ENCODE measurements at places on chromosomes 5 and 9.

GRCh38 chr9:137711678-137712105, 92.9 kb downstream of the EHMT1 start:
- no peak for DNase-seq

GRCh38 chr9:1979741-1980367, 35.3 kb upstream of the SMARCA2 start:
- no peak for DNase-seq

DNA sequence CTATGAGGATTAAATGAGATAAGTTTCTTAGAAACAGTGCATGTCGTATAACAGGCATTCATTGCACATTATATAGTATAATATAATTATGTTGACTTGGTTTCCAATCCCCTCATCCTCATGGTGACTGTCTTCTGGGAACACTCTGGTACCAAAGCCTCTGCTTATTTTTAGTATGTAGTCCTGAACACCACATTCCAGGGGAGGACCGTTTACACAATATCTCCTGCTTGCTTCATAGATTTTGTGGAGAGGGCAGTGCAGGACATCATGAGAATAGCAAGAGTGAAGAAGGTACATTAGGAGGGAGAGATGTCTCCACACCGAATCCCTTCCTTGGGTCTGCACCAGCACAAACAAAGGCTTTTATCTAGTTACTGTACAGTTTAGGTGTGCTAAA, 20.5 kb upstream of the BHMT start:
- no peak for DNase-seq

GRCh38 chr9:113464286-113464660, 746 bp downstream of the RGS3 start:
- DNase-seq, result no peak

GRCh38 chr5:44099643-44100042, 289.6 kb downstream of the FGF10 start:
- DNase-seq, result no peak

- no peak for DNase-seq
Observed at GRCh38 chr9:108933231-108933717, 650 bp downstream of the ELP1 start.

- DNase-seq, result no peak
Observed at GRCh38 chr5:23234197-23234596, 273.2 kb upstream of the PRDM9 start.

- DNase-seq, result no peak
Observed at GRCh38 chr9:135797507-135798262, 95.7 kb downstream of the KCNT1 start.

GRCh38 chr9:98774746-98775145, 21.6 kb downstream of the ANKS6 start:
- no peak for DNase-seq

GRCh38 chr9:35882263-35882848, 12.2 kb upstream of the OR13J1 start:
- peak; percentile 15 for DNase-seq

- no peak for DNase-seq
Observed at GRCh38 chr5:157047898-157048297, 11.0 kb downstream of the HAVCR1 start.

- no peak for DNase-seq
Observed at GRCh38 chr9:83956086-83956435, 24.0 kb downstream of the HNRNPK start.

DNA sequence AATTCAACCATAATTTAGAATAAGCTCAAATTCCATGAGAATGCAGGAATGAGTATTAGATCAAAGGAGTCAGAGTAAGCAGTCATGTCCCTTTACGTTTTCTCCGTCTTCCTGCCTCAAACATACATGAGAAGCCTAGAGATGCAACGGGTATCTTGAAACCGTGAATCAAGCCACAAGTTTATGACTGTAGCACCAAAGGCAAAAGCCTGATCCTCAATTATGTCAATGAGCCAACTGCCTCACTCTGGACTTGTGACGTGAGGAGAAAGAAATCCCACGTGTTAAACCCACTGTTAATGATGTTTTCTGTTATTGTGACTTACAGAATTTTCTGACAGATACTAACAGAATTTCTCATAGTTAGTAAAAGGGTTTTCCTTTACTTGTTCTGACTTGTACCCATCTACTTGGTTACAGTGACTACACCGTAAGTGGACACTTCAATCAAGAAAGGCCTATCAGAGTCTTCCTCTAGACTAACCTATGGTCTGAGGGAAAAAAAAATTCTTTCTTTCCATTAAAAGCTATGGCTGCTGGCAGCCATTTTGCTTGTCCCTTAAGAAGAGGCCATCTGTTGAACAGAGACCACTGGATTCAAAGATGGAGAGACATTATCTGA, 35.3 kb upstream of the HK3 start:
- no peak for DNase-seq

DNA sequence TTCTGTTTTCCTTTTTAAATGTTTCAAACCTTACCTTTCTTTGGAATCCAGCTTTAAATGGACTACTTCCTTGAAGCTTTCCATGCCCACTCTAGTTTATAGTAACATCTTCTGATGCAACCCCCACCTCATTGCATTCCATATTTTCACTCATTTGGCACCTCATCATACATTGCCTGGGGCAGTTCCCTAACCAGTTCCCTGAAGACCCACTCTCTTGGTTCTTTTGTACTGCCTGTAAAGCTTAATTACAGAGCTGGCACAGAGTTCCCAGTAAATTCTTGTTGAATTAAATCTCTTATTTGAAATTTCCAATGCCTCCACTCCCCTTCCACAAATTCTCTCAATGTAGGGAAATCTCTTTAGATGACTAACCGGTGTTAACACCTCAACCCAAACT, 257.2 kb downstream of the ARRDC3 start:
- no peak for DNase-seq

DNA sequence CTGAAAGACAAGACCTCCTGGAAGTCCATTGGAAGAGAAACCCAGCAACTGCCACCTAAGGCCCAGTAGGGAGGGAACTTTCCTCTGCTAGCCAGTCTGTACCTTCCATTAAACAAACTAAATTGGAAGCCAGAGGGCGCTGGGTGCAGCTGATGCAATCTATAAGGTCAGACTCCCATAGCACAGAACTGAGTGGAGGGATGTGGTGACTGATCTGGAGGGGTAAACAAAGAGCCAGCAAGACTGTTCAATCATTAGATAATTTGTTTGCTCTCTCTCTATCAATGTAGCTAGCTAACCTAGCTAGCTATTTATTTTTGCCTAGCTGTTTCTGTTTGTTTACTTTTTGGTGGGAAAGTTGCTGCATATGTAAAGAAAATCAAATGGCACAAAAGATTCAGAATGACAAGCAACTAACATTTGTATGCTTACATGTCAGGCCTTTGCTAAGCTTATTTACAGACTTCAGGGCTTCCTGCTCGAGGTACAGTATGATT, 291.8 kb upstream of the DAB2 start:
- DNase-seq, result no peak

DNA sequence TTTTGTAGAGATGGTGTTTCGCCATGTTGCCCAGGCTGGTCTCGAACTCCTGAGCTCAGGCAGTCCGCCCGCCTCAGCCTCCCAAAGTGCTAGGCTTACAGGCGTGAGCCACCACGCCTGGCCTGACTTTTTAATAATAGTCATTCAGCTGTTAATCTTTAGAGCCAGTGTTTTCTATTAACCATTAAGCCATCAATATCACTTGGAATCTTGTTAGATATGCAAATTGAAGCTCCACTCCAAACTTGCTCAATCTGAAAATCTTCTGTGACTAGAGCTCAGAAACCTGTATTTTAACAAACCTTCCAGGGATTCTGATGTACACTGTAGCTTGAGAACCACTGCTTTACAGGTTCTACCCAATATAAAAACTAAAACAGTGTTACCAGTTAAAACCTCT, 113.5 kb downstream of the CDC42SE2 start:
- no peak for DNase-seq

- DNase-seq, result no peak
Observed at GRCh38 chr9:91415290-91415689, 8.3 kb downstream of the NFIL3 start.

DNA sequence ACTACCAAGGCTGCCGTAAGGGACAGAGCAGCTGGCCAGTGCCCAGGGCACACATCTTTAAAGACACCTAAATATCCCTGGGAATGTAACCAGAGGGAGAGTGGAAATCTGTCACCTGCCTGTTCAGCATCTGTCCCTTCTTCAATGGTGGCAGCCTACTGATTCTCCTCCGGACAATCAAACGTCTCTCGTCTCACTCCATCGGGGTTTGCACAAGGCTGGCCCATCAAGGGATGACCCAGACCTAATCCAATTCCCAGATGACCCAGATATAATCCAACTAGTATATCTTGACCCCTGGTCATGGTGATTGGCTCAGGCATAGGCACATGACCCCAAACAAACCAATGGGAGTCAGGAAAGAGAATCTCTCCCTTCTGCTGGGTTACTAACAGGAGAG, 93.5 kb downstream of the HRH2 start:
- DNase-seq, result no peak

GRCh38 chr5:20972419-20972925, 984.5 kb upstream of the CDH18 start:
- DNase-seq, result no peak

DNA sequence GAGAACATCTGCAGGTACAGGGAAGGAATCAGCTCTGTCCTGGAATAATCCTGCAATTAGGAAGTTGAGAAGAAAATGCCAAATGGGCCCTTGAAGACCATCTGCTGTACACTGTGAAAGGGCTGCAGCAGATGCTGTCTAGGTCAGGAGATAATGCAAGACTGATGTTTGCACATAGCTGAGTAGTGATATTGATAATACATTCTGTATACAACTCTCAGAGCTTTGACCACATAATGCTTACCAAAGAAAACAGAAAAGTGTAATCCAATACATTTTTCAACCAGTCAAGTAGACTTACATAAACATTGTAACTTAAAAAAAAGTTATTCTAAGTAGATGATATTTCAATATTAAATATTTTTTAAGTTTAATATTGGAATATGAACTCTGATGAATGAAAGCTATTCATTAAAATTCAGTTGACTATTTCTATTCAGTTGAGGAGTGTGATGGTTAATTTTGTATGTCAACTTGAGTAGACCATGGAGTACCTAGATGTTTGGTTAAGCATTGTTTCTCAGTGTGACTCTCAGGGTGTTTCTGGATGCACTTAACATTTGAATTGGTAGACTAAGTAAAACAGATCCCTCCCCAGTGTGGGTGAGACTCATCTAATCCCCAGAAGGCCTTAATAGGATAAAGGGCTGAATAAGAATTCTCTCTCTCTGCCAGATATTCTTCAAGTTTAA, 380.1 kb upstream of the PRR16 start:
- DNase-seq, result no peak

GRCh38 chr5:947626-948471, 55.2 kb downstream of the TRIP13 start:
- no peak for DNase-seq

- no peak for DNase-seq
Observed at GRCh38 chr5:108818613-108819272, 71.0 kb downstream of the FER start.

DNA sequence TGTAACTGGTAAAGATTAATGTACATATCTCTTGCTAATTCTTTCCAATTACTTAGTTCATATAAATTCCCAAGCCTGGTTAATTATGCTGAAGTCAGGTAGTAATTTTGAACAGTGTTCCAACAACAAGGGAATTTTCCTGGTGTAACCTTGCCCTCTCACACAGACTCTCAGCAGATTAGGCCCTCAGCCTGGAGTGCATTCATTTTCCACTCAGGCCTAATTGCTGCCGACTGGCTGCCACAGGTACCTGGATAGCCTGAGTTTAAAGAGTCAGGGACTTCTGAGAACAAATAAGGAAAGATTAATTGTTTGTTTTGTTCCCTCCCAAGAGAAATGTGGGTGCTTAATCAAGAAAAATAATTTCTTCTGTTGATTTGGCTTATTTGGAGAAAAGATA, 71.4 kb downstream of the PPIC start:
- DNase-seq, result no peak

DNA sequence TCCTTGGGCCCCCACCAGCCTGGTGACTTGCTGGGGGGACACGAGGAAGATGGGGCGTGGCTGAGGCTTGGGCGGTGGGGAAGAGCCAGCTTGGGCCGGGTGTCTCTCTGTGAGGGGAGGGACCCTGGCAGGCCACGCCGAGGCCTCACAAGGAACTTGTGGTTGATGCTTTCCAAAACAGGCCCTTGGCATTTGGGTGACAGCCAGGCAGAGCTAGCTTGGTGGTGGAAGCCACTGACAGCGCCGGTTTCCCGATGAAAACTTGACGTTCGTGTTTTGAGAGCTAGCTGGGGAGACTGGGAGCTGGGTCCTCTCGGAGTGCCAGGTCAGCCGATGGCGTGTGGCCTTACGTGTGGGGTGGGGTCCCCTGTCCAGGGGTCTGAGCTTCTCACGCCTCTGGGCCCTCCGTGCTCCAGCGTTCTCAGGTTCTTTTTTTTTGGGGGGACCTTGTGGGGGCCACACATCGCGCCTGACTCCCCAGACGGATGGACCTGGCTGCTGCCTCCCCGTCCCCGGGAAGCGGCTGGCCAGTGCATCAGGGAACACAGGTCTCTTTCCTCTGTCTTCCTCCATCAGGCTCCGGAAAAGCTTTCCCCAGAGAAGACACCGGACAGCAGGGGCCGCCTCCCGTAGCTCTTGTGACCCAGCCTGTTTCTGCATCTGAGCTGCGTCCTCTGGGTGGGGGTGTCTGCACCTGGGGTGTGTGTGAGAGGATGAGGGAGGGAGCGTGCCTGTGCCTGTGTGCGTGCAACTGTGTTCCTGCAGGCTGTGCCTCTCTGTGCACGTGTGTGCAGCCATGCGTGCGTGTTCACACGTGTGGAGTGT, 129.3 kb upstream of the LPCAT1 start:
- DNase-seq, result no peak

DNA sequence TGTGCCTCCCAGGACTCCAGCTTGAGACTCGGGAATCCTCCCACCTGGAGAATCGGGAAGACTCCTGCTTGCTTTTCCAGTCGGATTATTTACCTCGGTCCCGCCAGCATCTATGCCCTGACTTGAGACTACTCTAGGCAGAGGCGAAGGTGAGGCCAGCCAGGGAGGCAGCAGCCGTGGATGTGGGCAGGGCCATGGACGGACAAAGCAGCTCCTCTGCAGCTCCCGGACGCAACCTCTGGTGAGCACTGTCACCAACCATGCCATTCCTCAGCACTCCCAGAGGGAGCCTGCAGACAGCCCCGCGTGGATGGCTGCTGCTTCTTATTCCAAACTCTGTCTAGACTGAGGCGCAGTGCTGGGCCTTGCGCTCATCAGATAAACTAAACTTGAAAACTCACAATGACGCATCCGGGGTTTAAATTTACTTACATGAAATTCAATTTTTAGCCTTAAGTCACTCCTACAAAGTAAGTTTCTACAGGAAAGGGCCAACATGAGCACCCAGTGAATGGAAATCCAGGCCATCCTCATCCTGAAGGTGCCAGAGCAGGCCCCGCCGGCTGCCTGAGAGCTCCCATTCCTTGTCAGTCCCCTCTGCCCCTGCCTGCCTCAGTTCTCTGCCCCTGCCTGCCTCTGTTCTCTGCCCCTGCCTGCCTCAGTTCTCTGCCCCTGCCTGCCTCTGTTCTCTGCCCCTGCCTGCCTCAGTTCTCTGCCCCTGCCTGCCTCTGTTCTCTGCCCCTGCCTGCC, 17.8 kb downstream of the MED10 start:
- no peak for DNase-seq

DNA sequence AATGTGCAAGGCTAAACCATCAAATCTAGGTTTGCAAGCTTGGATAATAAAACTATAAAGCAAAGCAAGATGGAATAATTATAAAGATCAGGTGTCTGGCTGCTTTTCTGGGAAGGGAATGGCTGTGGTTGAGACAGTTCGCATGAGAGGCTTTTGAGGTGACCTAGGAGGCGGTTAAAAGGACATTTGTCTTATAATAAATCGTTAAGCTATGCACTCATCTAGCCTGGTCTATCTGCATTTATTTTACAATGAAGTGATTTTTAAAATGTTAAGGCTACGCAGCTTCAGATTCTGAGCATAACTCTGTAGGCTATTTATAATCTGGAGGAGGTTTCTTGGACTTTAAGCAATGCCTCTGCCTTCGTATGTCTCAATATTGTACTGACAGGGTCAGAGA, 29.4 kb upstream of the MAN2A1 start:
- no peak for DNase-seq
